Hematopoietic multipotent progenitor cell (in vitro differentiated cells): ENCODE measurements at places on chromosomes 7 and 10.

GRCh38 chr10:103500481-103500880, 7.0 kb downstream of the NEURL1 start:
- no peak for DNase-seq

DNA sequence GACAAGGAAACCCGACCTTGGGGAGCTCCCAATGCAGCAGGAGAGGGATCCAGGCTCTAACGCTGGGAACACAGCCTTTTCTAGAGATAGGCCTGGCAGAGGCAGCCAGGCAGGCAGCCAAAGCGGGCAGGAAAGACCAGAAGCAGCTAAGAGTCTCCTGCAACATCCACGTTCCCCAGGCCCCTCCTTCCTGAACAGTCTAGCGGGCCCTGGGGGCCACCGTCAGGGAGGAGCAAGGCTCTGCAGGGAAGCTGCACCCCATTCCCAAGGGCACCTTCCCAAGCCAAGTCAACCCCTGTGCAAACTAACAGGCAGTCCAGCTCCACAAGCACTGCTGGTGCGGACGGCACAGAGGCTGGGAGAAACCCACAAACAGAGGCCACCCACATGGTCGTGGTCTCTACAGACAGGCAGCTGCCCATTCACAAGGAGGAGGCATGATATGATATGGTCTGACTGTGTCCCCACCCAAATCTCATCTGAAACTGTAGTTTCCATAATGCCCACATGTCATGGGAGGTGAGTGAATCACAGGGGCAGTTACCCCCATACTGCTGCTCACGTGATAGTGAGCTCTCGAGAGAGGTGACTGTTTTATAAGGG, 115.7 kb downstream of the MAD1L1 start:
- DNase-seq = peak; percentile 29

- DNase-seq = no peak
These were observed 122.6 kb downstream of the MICU1 start for GRCh38 chr10:72503241-72503640.

DNA sequence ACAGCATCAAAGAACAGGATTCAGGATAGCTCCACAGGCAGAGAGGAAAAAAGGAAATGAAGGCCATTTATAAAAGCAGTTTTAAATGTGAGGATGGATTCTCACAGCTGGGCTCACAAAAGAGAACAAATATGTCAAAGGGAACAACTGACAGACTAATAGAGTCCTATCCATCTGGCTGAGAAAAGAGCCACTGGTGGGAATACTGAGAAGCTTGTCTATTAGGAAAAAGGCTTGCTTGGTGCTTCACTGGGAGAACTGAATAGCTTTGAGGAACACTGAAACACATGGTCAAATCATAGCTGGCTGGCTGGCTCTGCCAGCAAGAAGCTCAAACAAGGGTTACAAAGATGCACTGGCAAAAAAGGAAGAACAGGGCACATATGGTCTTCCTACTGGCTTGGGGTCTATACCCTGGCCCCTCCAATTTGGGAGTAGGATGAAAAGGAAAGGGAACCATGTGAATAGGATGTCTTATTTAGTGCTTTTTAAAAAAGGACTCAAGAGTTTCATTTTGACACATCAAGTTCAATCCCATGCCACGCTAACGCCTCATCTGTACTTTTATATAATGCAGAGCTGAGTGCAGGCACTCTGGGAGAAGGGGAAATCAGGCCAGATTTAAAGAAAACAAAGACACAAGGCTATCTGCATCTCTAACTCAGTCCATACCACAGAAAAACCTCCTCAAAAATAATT, 44.8 kb upstream of the KCNIP2 start:
- DNase-seq = no peak

DNA sequence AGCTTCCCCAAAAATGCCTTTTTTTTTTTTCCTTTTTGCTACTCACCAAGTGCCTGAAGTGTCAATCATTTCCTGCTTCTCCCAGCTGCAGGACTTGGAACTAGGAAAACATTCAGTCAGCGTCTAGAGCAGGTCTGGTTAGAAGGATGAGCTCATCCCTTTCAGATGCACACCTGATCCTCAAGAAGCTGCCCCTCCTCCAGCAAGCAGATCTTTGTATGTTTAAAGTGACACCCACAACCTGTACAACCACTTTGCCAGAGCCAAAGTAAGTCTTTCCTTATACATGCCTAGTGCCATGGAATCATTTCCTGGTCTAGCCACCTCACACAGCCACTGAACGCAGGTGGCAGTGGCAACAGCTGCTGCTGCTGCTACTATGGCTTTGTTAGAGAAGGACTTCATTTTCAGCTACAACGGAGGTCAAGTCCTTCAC, 10.4 kb upstream of the USP54 start:
- no peak for DNase-seq

GRCh38 chr10:17671307-17671706, 27.4 kb downstream of the STAM start:
- DNase-seq = no peak

- DNase-seq = no peak
These were observed 90.8 kb downstream of the AGMO start for GRCh38 chr7:15470825-15471668.

- no peak for DNase-seq
These were observed 292.8 kb downstream of the ANKRD7 start for GRCh38 chr7:118517275-118517674.

DNA sequence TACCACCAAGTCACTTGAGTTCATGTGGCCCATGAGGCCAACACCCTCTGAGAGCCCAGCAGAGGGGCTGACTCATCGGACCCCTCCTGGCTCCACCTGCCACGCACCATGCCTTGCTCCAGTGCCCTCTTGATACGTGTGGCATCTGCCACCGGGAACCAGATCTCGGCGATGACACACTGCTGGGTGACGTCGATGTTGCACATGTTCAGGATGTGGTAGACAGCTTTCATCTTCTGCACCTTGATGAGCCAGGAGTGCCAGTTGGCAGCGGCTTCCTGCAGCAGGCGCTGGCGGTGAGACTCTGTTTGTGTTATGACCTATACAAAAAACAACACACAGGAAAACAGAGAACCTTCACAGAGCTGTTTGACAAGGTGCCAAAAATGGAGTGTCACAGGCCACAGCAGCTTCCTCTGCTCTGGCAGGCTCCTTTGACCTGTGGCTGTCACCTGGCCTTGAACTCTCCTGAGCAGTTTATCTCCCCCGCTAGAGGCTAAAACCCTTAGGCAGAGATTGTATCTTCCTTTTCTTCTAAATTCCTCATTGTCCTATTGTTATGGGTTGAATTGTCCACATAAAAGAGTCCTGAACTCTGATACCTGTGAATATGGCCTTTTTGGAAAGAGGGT, 45.2 kb upstream of the TMEM213 start:
- peak; percentile 88 for DNase-seq

DNA sequence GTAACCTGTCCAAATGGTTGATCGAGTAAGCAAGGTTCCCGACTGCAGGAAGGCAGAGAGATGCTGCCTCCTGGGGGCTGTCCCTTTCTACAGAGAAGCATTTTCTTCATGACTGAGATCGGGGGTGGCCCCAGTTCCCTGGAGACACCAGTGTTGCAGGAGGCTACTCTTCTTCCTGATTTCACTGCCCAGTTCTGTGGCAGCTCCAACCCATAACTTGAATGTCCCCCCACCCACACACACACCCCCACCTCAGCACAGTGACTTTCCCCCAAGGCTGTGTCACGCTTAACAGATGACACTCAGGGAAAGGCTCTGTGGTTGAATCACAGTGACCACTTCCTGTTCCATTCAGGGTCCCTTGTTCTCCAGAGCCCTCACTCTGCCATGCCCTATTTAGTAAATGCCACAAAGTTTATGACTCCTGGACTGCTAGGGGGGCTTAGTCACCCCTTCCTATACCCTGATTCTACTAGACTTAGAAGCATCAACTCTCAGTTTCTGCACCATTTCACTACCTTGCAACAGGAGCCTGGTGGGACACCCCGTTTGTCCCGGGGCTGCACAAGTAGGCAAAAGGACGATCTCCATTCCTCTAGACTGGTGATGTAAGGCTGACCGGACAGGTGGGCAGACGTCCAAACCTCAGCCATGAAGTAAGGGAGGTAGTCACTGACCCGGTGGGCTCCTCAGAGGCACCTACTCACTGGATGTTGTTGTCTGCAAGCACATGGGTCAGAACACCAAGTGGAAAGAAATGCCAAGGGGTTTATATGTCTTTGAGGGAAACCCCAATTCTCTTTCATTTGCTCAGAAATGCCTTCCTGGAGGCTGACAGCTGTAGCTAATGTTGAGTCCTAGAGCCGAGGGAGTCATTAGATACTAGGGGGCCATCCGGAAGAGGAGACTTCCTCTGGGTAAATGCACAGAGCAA, 31.3 kb upstream of the SMC3 start:
- DNase-seq = peak; percentile 86

DNA sequence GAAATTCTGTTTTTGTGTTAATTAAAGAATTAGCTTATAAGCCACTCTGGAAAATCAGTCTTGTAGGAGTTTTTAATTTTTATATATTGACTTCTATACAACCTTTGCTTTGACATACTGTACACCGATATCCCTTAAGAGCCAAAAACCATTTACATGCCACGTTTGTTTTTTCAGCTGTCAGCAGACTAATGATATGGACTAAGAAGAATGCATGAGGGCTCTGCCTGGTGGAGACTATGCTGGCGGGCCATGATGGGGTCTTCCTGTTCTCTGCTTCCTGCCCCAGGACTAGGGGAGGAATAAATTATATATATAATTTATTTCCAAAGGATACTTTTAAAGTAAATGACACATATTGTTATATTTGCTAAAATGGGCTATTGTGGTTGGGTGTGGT, 96.3 kb downstream of the CDK14 start:
- no peak for DNase-seq

DNA sequence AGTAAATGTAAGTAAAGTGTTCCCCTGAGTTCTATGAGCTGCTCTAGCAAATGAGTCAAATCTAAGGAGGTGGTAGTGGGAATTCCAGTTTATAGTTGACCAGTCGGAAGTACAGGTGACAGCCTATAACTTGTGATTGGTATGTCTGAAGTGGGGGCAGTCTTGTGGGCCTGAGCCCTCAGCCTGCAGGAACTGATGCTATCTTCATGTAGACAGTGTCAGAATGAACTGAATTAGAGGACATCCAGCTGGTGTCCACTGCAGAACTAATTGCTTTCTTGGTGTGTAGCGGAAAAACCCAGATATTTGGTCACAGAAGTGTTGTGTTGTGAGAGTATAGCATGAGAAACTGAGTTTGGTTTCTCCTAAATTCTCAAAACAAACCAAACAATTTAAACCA, 127.9 kb upstream of the AMPH start:
- DNase-seq = no peak

DNA sequence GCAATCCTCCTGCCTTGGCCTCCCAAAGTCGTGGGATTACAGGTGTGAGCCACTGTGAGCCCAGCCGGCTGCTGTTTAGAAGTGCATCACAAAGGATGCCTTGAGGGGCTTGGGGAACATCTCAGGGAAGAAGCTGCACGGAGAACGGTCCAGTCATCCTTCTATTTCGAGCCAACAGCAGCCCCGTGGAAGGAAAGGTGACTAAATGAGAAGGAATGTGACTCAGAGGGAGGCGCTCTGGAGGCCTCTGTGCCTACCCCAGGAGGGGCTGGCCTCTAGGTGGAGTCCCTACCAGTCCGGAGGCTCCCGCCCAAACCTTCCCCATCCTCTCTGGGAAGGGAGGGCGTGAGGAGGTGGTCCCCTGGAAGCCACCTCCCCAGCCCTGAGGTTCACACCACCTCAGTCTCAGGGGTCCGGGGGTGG, 76.2 kb downstream of the CTBP2 start:
- DNase-seq = no peak

DNA sequence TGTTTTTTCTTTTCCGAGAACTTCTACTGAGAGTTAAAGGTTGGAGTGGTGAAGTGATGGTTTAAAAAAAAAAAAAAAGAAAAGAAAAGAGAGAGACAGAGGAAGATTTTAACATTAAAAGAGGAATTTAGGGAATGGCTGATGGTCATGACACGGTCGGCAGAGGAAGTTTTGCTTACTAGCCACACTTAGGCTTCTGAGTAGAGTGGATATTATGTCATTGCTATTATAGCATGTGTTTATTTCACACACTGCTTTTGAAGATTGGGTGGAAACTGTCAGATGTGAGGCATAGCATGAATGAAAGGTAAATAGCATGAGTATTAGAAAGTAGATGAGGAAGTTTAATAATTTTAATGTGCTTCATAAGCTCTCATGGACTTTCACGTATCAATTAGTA, 2.5 kb downstream of the KAT6B start:
- DNase-seq = no peak

DNA sequence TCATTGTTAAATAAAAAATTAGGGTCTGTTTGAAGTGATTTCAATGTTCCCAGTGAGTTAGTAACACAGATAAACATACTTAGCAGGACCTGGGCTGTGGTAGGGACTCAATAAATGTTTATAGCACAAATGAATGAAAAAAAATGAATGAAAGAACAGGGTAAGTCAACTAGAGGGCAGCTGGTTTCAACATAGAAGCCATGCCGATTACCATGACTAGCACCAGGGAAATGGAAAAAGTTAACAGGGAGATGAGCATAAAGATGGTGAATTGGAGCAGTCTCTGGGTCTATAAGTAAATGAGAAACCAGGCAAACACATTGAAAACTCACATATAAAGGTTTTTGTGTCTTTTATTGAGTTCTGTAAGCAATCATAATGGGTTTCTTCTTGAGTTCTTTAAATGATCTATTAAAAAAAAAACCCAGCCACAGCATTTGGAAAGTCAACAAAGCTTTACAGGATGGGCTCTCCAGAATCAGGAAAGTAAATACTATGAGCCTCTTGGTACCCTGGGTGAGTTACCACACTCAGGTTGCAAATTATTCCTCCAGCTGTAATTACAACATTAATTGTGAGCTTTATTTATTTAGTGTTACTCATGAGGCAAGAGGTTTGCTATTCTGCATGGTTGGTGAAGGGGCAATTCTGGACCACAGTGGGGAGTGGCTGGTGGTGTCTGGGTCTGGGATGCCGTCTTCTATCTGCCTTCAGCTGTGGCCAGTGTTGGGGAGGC, 46.1 kb upstream of the MTPN start:
- no peak for DNase-seq

DNA sequence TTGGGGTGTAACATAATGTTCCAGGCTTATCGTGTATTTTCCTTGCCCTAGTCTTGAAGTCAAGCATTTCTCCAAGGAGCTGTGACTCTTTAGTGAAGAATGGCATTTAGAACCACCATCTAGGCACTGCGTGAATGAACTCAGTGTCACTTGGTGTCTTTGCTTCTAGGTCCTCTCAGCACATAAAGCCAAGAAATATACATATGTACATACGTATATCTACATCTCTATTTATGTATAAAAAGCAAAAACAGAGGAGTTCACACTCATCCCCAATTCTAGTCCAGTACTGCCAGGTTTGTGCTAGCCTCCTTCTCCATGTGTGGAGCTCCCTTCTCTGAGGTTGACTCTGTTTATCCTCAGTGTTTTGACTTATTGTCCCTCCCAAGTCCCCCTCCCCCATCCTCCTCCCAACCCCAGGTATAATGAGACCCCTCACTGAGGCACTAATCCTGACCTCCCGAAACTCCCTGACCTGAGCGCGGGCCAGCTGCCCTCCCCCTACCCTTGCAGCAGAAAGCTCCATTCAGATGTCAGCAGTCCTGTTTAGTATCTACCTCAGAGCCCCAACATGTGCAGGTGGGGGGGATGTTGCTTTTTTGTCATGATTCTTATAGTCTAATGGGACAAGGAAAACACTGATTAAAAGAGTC, 61.5 kb downstream of the GDI2 start:
- DNase-seq = no peak

- peak; percentile 52 for DNase-seq
These were observed 13.2 kb downstream of the HDAC9 start for GRCh38 chr7:18508443-18509427.
